Right ventricle myocardium inferior (tissue), 1 donor: ENCODE measurements at places on chromosomes 12 and 14. TPM values are rescaled to one million over a fixed set of nuclear protein-coding genes. Genes with fewer than 3 reads are reported as not detected.

The CCDC198 gene
- total RNA-seq, result not detected

The LRFN5 gene
- 0.81 TPM for total RNA-seq

The PNN gene
- 21.7 TPM for total RNA-seq

The TGFB3 gene
- 29.5 TPM for total RNA-seq

The FOXN3 gene
- 127 TPM for total RNA-seq

The ALX1 gene
- not detected for total RNA-seq

The PLA2G1B gene
- total RNA-seq, result not detected

The TSPAN19 gene
- total RNA-seq, result 0.49 TPM

The WSCD2 gene
- 0.73 TPM for total RNA-seq

The ATG2B gene
- total RNA-seq, result 9.2 TPM

The KIF26A gene
- total RNA-seq, result 6.4 TPM

The LUM gene
- total RNA-seq, result 54.9 TPM

The APAF1 gene
- total RNA-seq, result 4.0 TPM

The PROX2 gene
- not detected for total RNA-seq

The GUCY2C gene
- total RNA-seq, result not detected

The DHRS2 gene
- total RNA-seq, result not detected
